ENCODE measurements at places on chromosomes 3 and 15.

DNA sequence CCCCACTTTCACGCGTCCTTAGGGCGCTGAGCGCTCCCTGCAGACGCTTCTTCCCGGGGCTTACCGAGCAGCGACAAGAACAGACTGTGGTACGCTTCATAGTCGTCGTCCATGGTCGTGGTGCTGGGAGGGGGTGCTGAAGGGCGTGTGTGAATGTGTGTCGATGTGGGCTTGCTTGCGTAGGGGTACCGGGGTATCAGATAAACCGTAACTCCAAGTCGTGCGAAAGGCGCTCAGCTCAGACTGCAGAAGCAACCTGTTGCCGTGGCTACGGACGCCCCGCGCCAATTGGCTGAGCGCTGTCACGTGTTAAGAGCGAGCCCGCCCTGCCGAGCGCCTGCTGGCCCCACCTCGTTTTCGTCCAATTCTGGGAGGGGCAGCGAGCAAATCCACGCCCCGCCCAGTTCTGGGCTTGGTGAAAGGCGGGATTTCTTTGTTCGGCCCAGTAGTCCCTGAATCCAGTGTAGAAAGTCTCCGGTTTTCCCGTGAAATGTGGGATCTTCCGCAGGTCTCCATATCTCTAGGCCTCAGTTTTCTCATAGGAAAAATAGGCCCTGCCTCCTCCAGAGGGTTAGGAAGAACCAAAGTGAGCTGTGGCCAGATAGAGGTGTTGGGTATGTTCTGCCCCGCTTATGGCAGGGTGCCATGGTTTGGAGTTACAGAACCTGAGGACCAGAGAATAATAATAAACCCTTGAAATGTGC is at the start of gene EFCAB12:
TSS of gene EFCAB12 (minus strand) at position 261 of the 704 bp plus-strand sequence. CDS start at position 113, 148 bp downstream.
- peak; percentile 98 for DNase-seq

DNA sequence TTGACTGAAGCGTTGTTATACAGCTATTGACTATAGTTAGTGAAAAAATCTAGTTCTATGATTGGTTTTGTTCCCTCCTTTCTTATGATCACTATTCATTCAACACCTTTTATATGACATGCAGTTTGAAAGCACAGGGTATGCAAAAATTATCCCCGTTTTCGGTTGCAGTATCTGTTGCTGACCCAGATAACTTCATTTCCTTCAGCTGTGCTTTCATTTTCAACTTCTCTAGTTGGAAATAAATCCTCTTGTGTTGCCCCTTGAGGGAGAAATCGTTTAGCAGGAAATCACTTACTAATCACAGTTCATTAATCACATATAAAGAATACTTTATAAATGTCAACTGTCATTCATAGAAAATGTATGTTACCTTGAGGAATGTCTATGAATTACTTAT is 55.1 kb downstream of the MBNL1 start:
- no peak for DNase-seq

- DNase-seq, result no peak
Observed at GRCh38 chr15:75502360-75502759, 50.9 kb upstream of the SIN3A start.

DNA sequence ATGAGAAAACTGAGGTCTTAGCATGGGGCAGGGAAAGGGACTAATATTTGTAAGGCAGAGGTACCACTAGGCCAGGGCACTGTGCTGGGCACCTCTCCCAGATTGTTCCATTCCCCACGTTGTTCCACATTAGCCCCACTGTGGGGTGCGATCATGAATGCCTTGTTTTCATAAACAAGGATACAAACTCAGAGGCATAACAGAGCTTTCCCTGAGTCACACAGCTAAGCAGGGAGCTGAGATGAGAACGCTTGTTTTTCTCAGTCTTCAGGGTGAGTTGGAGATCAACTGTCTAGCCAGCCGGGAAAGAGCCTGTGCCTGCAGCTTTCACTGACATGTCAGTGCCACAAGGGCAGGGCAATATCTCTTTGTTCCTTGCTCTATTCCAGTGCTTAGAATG is 47.9 kb upstream of the ITGA11 start:
- DNase-seq, result no peak

- DNase-seq, result no peak
Observed at GRCh38 chr3:3447641-3448040, 268.1 kb upstream of the CRBN start.

- DNase-seq, result no peak
Observed at GRCh38 chr3:149575961-149576564, 81.8 kb downstream of the WWTR1 start.

GRCh38 chr3:116966649-116967048 is 257.1 kb downstream of the TUSC7 start:
- no peak for DNase-seq

DNA sequence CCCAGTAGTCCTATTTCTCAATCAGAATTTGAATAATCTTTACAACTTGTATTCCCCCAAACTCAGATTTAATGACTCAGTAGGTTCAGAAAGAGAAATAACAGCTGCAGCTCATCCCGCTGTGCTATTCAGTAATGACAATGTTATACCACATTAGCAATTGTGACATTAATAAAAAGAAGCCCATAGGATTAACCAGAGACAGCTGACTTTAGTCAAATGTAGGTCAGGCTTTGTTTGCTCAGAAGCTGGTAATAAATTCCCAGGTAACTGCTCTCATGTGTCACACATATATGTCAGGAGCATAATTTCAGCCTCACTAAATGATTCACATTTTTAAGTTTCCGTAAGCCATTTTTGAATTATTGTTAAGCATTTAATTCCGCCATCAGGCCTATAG is 222.0 kb upstream of the UBE2E2 start:
- no peak for DNase-seq

GRCh38 chr15:68302729-68303128 is 25.2 kb downstream of the FEM1B start:
- DNase-seq, result no peak

- no peak for DNase-seq
Observed at GRCh38 chr3:50156549-50157493, 1.7 kb downstream of the SEMA3F start.

DNA sequence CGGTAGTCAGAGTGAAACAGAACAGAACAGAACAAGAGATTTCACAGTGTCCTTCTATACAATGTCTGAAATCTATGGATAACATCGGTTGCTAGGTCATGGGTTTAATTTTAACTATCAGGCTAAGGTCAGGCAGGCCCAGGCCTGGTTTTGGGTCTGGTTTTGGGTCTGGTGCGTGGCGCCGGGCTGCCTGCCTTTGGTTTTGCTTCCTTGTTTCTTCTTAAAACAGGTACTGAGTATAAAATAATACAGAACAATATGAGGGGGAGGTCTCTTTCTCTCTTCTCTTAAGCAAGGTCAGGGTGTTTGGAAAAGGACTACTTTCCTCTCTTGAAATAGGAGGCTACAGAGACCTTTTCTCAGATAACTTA is 1.4 kb downstream of the AEN start:
- no peak for DNase-seq

DNA sequence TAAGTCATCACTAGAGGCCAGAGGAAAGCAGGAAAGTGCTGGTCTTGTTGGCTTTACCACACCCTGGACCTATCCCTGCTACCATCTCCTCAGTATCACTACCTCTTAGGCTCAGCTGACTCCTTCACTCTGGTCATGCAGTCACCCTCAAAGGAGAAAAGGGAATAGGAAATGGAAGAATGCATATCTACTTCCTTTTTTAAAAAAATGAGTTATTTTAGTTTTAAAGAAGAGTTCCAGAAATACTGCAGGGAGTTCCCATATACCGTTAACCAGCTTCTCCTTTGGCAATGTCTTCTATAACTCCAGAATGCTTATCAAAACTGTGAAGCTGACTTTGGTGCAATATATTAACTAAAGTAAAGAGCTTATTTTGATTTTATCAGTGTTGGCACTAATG is 688.6 kb downstream of the DIPK2A start:
- no peak for DNase-seq

- no peak for DNase-seq
Observed at GRCh38 chr3:138389144-138389601, 40.8 kb downstream of the MRAS start.

GRCh38 chr15:94001255-94001801 is 230.0 kb upstream of the MCTP2 start:
- DNase-seq, result no peak

DNA sequence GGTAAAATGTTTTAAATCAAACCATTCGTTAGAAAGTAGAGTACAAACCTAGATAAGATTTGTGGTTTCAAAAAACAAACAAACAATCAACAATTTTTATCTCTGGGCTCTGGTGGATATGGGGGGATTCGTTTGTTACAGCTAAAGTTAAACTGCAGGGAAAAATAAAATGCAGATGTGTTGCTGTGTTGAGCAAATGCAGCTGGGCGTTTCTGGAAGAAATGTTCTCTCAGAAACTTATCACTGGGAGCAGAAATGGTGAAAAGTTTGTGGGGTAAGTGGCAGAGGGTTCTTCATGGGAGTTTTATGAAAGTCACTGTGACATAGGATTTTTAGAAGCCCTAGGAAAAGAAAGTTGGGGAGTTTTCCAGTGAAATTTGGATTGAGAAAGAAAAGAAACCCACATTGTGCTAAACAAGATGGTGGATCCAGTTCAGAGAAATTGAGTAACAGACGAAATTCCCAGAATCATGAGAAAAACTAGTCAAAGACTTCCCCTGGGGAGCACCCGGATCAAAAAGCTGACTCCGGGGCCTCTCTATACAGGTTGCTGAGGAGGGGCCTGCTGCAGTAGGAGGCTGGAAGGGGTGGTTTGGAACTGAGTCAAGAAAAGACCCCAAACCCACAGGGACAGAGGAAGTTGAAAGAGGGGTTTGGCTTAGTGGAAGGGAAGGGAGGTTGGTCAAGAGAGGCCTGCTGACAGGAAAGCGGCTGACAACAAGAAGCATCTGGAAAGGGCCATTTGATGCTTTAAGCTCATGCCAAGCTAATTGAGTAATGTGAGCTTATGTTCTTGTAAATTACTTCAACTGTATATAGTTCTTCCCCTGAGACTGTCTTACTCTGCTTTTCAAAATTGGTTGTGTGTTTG is 108.7 kb downstream of the RARB start:
- no peak for DNase-seq

- DNase-seq, result no peak
Observed at GRCh38 chr3:13110678-13111116, 37.5 kb upstream of the IQSEC1 start.

- DNase-seq, result no peak
Observed at GRCh38 chr15:86892774-86893449, 813.2 kb downstream of the AGBL1 start.

- DNase-seq, result no peak
Observed at GRCh38 chr3:149586871-149587270, 71.0 kb downstream of the WWTR1 start.

- DNase-seq, result no peak
Observed at GRCh38 chr3:99957151-99957796, 139.6 kb downstream of the CMSS1 start.

DNA sequence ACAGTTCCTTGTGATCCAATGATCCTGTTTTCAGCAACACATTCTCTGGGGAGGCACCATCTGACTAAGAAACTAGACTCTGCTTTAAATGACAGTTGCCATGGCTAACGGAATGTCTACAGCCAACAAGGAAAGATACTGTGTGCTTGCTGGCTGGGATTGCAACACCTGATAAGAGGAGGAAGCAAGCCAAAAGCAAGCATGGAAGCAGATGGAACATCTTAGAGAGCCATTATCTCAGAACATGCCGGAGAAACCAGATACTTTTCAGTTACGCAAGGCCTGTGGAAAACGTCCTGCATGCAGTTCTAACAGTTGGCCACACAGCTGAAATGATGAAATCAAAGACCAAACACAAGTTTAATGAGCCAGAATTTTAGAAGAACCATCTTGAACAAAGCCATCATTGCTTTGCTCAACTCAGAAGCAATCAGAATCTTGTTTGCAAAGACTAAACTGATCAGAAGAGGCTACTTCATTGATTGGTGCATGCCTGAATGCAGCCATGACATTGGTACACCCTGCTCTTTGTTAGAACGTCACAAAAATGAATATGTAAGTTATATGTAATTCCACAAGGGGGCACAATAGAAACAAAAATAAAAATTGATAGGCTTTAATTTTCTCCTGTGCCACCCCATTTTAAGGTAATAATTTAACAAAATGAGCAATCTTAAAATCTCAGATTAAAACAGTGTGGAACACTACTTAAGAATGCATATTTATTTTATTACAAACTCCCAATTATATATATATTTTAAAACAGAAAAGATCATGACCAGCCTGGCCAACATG is 50.8 kb downstream of the GXYLT2 start:
- no peak for DNase-seq

GRCh38 chr15:73571346-73571745 is 61.8 kb downstream of the NPTN start:
- DNase-seq, result no peak

GRCh38 chr15:62969442-62970089 is 73.0 kb upstream of the TPM1 start:
- DNase-seq, result no peak

DNA sequence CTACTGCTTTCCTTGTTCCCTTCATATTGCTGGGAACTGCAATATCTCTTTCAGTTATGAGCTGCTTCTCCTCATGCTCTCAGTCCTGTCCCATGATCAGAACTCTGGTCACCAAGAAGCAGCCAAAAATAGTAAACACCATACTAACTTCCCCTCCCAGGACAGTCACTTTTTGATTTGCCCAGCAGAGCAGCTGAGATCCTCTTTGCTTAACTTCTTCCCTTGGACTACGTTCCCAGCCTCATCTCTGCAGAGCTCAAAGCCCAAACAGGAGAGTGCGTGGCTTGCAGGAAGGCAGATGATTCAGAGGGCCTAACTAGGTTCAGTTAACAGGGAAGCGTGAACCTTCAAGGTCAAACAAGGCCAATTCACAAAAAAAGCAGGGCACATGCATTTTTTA is 153.2 kb downstream of the CTNNB1 start:
- DNase-seq, result no peak

DNA sequence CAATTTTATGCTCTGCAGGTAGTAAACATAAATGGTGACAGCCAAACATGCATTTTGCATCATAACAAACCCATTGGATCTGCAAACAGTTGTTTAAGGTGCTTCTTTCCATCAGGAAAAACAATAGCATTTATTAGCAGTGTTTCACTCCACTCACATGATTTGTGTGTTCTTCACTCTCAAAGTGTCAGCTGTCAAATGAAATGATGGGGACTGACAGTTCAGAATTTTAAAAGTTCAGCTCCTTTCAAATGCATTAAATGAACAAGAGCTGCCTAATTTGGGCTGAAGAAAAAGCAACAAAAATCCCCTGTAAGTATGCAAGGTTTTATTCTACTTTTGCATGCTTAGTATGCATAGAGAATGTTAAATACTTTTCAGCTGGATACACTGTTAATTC is 145.2 kb upstream of the CDIN1 start:
- DNase-seq, result no peak

DNA sequence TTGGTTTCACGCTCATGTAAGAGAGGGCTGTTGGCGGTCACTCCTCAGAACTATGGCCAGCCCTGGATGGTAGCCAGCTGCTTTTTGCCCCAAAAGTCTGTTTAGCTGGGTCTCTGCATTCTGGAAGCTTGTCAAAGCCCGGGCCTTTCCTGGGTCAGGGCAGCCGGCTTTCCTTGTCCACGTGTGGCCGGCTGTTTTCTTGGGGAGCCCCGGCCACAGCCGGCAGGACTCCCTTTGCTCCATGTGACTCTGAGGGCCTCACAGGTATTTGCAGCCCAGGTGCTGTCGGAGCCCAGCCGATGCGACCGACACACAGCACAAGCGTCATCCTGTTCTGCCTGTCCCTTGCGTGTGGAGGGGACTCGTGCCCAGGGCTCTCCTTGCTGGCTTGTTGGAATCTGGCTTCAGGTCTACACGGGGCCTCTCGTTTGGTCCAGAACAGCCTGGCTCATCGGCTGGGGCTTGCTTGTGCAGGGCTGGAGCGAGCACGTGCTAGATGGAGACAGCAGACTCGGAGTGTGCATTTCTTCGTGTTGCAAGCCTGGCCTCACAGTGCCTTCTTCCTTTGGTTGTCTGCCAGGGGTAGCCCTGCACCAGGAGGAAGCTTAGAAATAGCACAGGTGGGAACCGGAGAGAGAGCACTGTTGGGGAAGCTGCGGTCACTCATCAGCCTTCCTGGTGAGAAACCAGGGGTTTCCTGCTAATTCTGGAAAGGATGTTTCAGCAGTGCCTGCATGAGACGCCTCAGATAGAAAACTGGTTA is 51.5 kb downstream of the PGPEP1L start:
- DNase-seq, result no peak
